Activated naive CD8-positive, alpha-beta T cell treated with anti-CD3 and anti-CD28 coated beads, Interleukin-2, amount 10 ng/mL, durations not matched to agents 7 days and 5 days (primary cell): ENCODE measurements at places on chromosomes 1 and 21.

- DNase-seq = no peak
Observed at GRCh38 chr1:207239874-207240273, 81.6 kb upstream of the CD55 start.

DNA sequence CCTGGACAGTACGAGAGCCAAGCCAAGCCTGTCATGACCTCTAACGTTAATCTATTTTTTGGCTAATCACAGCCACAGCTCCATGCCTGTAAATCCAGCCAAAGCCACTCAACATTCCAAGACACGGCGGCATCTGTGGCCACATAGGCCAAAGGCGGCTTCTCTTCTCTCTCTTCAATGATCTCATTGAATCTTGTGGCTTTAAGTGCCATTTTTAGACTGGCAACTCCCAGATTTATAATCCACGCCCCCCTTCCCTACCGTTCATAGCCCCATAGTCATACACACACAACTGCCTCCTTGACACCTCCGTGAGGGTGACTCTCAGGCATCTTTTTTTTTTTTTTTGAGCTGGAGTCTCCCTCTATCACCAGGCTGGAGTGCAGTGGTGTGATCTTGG is 5.7 kb upstream of the SELENON start:
- DNase-seq = no peak

DNA sequence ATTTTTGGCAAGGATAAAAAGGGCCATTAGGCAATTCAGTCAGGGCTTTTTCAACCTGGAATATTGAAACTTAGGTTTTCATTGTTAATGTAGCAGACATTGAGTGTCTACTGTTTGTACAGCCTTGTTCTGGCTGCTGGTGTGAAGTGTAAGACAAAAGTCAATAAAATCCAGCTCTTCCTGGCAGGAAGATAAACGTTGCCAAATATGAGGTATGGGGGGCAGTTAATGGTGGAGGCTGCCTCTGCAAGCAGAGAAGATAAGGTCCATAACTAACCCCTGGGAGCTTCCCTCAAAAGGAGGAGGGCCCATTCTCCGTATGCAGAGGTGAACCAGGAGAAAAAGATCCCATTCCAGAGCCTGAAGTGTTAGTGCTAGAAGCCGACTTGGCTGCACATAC is 19.5 kb upstream of the SHE start:
- no peak for DNase-seq

DNA sequence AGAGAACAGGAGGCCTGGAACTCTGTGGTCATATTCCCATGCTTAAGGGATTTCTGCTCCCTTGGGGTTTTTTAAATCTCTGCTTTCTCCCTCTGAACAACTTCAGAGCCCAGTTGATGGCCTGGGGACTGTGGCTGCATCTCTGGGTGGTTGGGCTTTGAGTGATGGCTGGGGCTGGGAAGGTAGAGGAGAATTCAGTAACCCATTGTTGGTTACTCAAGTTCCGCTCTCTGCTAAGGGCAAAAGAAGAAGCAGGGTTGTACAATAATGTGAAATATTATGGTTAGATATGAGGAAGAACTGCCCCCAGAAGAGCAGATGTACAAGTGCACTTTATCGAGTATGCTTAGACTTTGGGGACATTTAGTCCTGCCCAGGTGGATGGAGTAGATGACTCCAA is 72.1 kb upstream of the CNTN2 start:
- DNase-seq = no peak
